ENCODE measurements at places on chromosomes 11 and 22. TPM values are rescaled to one million over a fixed set of nuclear protein-coding genes. Genes with fewer than 3 reads are reported as not detected.

Gene TSPAN18
- total RNA-seq, result 115 TPM

Gene CEND1
- not detected for total RNA-seq

Gene CEP126
- total RNA-seq, result 1.1 TPM

GRCh38 chr11:41716862-41717261 lies 257.4 kb upstream of the LRRC4C start:
- DNase-seq, result no peak

DNA sequence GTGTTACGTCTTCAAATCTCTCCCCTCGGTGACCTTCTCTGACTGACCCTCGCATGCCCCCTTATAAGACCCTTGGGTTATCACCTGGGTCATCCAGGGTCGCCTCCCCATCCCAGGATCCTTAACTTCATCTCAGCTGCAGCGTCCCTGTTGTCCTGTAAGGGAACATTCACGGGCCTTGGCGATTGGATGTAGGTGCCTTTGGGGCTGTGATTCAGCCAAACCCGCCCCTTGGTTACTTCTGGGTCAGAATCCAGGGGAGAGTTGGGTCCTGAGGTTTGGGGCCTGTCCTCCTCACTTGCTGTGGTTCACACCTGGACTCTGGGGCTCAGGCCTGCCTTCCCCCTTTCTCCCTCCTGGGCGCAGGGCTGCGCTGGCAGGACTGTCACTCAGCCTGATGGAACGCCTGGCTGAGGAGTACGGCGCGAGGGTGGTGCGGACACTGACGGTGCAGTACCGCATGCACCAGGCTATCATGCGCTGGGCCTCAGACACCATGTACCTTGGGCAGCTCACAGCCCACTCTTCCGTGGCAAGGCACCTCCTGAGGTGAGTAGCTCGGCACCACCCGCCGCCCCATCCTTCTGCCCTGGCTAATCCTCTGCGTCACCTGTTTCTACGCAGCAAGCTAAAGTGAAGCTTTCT lies 29.4 kb downstream of the IGHMBP2 start:
- peak; percentile 37 for DNase-seq

DNA sequence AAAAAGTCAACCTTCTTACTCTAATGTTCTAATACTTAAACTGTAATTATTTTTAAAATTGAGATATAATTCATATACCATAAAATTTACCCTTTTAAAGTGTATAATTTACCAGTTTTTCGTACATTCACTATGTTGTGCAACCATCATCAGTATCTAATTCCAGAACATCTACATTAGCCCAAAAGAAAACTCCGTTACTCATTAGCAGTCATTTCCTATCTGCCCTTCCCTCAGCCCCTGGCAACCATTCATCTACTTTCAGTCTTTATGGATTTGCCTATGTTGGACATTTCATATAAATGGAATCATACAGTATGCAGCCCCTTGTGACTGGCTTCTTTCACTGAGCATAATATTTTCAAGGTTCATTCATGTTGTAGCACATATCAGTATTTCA lies 22.2 kb downstream of the SGSM3 start:
- DNase-seq, result no peak
